ENCODE measurements at places on chromosomes 2 and 18. TPM values are rescaled to one million over a fixed set of nuclear protein-coding genes. Genes with fewer than 3 reads are reported as not detected.
A peak's percentile ranks its signal among the peaks of the same experiment; 100 is the strongest.

FZD7 gene
- polyA plus RNA-seq = 0.38 TPM

PARD6G gene
- polyA plus RNA-seq = 3.6 TPM

SP140 gene
- polyA plus RNA-seq = 0.57 TPM

COLEC11 gene
- polyA plus RNA-seq = 1.5 TPM

PRKAG3 gene
- polyA plus RNA-seq = not detected

BCL2 gene
- 0.07 TPM for polyA plus RNA-seq

MAPK4 gene
- not detected for polyA plus RNA-seq

MPP4 gene
- not detected for polyA plus RNA-seq

DNAJC5G gene
- 0.07 TPM for polyA plus RNA-seq

- peak; percentile 80 for DNase-seq
Measured at GRCh38 chr2:234823877-234824376, 127.9 kb upstream of the SH3BP4 start.

DNA sequence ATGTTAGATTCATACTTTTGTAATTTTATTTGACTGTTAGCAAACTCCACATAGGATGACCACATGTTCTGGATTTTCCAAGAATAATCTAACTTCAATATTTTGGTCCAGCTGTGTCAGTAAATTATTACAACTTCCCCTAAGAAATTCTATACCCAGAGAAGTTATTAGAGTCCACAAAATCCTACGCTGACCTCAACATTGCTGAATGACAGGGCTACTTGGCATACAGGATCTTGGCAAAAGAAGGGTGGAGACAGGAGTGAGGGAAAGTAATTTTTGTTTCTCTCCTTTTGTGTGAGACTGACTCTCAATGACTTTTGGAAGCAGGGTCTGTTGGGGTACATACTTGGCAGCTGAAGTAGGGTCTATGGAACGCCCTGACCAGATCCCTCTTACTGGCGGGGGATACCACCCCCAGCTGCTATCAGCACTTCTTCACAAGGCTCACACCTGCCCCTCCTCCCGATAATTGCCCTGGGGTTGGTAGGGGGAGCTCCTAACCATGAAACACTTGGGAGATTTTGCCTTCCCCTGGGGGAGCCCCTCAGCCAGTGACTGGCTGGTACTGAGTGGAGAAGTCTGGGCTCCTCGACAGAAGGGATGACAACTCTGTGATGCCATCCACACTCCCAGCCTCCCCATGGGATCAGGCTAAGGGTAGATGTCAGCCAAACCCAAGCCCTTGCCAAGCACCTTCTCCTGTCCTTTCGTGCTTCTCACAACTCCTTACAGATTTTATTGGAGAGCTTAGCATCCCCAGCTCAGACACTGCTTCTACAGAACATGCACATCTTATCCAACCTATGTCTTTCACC, 110.6 kb upstream of the FHL2 start:
- no peak for DNase-seq

DNA sequence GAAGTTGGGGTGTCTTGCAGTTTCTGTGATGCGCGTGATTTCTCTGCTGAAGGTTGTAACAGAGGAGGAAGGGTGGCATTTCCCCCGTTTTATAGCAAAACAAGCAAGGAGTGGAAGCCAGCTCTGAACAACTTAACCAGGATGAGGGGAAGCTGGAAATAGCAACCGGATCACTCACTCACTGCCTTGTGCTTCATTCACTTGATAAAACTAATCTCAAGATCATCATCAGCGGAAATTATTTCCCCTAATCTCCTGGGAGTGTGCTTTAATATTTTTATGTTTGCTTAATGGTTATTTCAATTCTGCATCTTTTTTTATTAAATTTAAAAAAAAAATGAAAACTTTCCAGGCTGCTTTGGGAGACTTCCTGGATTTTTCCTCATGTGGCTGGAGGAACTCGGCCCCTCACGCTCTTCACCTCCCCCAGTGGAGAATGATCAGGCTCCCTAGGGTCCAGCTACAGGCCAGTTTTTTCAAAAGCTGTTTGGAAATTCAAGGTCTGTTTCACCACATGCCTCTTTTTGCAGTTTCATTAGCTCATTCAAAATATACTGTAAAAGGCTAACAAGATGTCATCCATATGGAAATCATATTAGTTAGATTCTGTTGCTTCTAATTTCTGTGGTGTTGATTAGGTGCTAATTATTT, 31.7 kb downstream of the CABLES1 start:
- DNase-seq = no peak

GRCh38 chr2:153074207-153074606, 355.8 kb downstream of the ARL6IP6 start:
- no peak for DNase-seq

GRCh38 chr2:54589340-54590215, 133.5 kb downstream of the SPTBN1 start:
- peak; percentile 98 for DNase-seq

GRCh38 chr2:132671151-132671835, 1.3 kb upstream of the LYPD1 start:
- DNase-seq = no peak

DNA sequence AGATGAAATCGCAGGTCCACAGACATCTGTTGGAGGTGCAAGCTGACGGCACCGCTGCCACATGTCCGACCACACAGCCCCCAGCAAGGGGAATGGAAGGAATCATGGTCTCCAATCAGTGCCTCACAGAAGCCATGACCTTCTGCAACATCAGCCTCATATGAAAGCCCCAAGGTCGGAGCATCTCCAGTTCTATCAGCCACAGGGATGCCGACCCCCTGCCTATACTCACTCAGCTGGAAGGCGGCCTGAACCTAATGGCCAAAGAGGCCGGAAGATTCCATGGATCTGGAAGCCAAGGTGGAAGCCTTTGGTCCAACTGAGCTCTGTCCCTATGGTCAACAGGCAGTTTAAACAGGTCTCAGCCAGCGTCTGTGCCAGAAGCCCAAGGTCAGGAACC, 278.8 kb downstream of the TNS1 start:
- DNase-seq = no peak

DNA sequence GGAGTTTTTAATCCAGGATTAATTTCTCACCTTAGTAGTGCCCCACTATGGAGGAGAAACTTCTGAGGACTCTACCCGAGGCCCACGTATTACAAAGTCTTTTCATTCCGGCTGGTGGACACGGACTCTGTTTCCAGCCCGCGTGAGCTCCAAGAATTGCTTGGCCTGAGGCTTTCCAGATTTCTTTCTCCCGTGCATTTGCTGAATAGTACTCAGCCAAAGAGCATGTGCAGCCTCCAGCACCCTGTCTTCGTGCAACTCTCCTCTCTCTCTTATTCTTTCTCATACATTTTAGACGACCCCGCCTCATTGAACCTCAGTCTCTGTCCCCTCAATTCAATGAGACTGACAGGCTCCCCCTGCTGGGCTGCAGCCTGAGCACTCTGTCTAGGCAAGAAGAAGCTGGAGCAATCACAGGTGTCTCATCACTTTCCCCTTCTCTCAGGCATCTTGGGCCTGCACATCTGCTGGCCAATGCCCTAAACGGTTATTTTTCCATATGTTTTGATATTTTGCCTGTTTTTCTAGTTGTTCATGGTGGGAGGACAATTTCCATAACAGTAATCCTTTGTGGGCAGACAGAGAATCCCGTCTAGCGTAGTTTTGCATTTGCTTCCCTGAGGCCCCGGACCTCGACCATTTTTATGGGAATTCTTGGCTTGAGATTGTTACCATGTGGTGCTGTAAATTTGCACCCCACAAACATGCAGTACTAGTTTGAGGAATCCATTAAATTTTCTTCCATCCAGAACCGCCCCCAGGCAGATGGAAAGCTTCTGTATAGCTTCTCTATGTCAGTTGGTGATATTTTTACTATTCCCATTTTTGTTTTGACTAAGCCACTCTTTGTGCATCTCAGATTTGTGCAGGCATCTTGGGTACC, 50.1 kb upstream of the LPIN2 start:
- DNase-seq = peak; percentile 72

DNA sequence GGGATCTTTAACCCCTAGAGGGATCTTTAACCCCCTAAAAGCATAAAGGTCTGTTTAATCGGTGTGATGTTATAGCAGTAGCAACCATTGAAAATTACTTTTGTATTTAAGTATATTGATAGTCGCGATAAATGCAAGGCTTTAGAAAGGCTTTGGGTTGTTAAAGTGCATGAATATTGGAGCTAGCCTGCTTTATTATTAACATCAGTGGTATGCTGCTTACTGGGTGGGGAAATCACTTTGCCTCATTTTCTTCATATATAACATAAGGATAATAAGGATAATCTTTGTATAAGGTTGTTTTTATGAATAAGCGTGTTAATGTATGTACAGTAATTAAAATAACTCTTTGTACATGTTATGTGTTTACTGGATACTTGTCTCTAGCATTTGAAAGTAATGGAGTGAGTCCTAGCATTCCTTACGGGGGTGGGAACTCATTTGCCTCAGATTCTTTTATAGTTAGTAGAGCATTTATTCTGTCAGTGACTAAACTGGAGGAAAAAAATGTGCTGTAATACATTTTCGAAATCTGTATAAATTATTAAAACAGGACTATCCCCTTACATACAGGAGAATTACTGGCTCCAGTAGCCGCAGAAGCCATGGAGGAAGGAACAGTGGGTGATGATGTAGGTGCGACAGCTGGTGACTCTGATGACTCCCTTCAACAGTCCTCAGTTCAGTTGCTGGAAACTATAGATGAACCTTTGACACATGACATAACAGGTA, 122.2 kb downstream of the BIRC6 start:
- DNase-seq = no peak

GRCh38 chr18:61502472-61502871, 169.2 kb downstream of the CDH20 start:
- DNase-seq = peak; percentile 21

GRCh38 chr18:52615321-52615720, 275.3 kb downstream of the DCC start:
- no peak for DNase-seq

DNA sequence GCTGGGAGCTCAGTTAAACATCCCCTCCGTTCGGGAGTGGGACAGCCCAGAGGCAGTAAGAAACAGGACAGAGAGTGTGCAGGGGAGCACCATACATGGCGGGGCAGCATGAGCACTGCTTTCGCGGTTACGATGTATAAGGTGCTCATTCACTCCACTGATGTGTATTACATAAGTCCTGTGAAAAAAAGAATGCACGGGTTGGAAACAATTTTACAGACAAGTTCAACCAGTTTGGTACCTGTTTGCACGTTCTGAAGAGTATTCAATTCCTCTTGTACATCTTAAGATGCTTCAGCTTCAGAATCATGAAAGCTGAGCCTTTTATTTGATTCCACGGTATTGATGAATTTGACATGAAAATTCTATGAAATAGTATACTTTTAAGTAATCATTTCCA, 97.8 kb upstream of the NETO1 start:
- no peak for DNase-seq

GRCh38 chr2:3807853-3808252, 104.5 kb downstream of the DCDC2C start:
- peak; percentile 12 for DNase-seq

DNA sequence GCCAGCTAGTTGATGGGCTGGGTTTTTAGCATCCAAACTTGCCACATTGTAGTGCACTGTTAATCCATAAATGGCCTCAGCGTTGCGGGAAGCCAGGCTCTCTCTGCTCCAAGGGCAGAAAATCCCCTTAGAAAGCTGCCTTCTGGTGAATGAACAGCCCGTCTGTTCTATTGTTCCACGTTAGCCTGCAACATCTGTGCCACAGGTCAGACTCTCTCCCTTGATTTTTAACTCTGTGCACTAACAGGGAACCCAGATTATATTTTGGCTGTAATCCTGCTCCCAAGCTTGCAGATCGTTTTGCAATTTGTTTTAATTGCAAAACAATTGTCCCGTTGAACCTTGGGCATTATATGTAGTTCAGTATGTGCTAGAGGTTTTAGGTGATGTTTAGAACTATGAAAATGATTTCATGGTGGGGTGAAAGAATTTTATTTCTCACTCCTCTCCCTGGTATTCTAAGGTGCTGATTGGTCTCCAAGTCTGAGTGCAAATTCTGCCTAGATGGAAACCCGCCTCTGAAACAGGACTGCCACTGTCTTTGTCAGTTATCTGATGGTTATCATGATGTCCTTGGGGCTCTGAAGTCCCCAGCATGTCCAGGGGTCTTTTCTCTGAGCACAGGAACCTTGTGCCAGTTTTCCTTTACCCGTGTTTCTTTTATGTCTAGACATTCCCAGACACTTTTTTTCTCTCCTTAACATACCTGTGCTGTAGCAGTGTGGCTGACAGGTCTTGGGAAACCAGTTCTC, 106.6 kb downstream of the MAP4K4 start:
- peak; percentile 50 for DNase-seq

DNA sequence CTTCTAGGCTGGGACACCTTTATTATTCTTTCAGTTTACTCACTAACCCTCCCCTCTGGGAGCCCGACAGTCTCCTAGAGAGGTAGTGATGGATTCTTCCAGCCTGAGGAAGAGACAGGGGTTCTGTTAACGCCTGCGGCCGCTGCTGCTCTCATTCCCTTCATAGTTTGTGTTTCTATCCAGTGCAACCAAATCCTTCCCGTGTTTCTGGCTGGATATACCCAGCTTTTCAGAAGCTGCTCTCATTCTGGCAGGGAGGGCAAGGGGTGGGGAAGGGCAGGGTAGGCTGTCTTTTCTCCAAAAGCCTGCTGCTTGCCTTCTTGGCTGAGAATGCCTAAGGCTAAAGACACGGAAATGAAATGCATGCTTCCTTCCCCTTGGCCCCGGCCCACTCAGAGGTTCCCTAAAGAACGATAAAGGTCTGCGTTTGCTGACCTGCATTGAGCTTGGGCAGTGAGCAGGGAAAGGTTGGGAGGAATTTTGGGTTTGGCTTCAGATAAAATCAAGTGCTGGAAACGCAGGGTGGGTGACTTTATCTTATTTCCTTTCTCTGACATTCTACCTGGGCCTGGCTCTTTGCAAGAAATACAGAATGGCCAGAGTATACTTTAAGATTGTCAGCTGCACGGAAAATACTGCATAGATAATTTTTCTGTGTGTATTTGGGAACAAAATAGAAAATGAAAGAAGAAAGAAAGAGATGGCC, 390.9 kb downstream of the NBAS start:
- DNase-seq = no peak

GRCh38 chr2:74740741-74741431, 86.8 kb downstream of the SEMA4F start:
- peak; percentile 76 for DNase-seq

- DNase-seq = no peak
Measured at GRCh38 chr18:80109676-80110078, 615 bp downstream of the ADNP2 start.

- DNase-seq = no peak
Measured at GRCh38 chr2:38654528-38655381, 11.2 kb upstream of the GALM start.

DNA sequence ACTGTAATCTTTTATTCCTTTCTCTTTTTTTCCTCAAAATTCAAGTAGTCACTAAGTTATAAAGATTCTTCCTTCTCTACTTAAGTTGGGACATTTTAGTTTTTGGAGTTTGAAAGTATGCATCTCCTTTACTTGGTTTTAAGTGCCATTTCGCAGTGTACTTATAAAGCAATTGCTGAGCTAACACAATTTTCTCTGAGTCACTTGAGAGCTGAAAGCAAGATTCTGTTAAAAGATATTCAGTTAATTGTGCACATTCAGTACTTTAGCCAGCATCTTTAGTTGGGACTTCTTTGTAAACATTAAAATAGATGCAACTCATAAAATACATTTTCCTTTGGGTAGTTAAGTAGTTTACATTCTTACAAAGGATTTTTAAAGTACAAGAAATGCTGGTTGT, 136.0 kb downstream of the GFPT1 start:
- no peak for DNase-seq

GRCh38 chr2:190380962-190381412, 27.2 kb upstream of the MFSD6 start:
- DNase-seq = peak; percentile 54

Data from HepG2 (cell line).